ENCODE measurements at places on chromosomes 5 and 9.

GRCh38 chr5:121962958-121963357, 1.2 kb downstream of the SRFBP1 start:
- no peak for DNase-seq

- no peak for DNase-seq
Observed at GRCh38 chr5:14176888-14177287, 33.7 kb downstream of the TRIO start.

DNA sequence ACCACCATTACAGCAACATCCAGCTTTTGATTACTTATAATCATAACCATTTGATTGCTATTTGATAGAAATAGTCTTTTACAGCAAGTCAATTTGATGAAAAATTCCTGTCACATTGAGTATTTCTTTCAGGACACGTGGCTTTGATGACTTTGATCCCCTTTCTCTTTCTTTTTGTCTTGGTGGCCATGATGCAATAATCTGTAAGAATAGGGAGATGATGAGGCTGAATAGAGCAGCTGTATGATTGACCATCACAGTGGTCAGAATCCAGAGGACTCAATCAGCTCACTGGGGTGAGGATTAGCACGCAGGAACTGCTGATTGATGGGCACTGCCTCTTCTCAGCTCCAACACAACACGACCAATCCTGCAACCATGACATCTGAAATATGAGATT, 262.7 kb downstream of the PARP8 start:
- DNase-seq = no peak

- DNase-seq = no peak
Observed at GRCh38 chr9:127640908-127641545, 28.9 kb downstream of the STXBP1 start.

DNA sequence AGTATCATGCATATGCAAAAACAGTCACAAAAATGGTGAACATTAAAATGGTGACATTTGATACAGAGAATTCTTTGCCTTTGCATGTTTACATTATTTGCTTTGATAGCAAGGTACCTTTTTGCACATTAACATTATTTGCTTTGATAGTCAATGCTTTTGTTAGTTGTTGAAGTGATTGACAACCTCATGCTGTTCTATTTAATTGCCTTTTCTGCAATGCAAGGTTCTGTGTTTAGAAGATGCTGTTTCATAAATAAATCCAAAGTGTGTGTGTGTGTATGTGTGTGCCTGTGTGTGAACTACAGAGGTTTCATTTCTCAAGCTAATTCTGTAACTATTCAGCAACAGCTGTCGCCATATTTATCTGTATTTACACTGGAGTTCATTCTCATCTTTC, 668.7 kb downstream of the NR2F1-AS1 start:
- DNase-seq = no peak

Data from left cardiac atrium (tissue), 4 donors.